ENCODE measurements at places on chromosomes 3 and 15.

DNA sequence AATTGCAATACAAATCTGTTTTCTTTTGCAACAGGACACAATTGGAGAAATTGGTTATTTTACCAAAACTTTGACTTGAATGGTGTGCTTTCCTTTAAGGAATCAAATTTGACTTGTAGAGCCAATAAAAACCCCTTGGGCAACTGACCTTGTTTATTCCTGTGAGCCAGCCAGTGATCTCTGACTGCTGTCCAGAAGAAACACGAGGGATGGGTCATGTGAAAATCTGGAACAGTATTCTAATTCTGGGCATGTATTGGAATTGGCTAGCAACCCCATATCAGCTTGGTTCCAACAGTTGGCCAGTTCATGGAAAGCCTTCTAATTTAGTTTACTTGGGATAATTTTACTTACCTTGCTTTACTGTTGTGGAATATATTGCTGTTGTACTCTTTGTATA lies 19.1 kb upstream of the HHATL start:
- no peak for DNase-seq

DNA sequence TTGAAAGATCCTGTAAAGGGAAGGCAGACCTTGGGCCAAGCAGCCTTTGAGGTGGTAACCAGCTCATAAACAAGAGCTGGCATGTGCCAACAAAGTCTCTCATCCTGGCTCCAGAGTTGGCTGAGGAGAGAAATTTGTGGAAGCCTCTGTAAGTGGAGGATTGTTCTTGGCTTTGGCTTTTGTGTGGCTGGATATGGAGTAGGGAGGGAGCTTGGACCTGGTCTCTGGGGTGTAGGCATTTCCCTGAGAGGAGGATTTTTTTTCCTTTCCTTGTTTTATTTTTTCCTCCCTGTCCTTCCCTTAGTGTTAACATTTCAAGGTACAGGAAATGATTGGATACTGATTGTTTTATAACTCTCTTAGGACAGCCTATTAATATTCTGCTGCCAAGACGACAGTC lies 60.8 kb downstream of the ZNF609 start:
- DNase-seq = no peak

- DNase-seq = no peak
Observed at GRCh38 chr3:146404436-146404835, 64.9 kb downstream of the PLSCR2 start.

GRCh38 chr15:94205366-94205765 lies 26.0 kb upstream of the MCTP2 start:
- DNase-seq = peak; percentile 77

DNA sequence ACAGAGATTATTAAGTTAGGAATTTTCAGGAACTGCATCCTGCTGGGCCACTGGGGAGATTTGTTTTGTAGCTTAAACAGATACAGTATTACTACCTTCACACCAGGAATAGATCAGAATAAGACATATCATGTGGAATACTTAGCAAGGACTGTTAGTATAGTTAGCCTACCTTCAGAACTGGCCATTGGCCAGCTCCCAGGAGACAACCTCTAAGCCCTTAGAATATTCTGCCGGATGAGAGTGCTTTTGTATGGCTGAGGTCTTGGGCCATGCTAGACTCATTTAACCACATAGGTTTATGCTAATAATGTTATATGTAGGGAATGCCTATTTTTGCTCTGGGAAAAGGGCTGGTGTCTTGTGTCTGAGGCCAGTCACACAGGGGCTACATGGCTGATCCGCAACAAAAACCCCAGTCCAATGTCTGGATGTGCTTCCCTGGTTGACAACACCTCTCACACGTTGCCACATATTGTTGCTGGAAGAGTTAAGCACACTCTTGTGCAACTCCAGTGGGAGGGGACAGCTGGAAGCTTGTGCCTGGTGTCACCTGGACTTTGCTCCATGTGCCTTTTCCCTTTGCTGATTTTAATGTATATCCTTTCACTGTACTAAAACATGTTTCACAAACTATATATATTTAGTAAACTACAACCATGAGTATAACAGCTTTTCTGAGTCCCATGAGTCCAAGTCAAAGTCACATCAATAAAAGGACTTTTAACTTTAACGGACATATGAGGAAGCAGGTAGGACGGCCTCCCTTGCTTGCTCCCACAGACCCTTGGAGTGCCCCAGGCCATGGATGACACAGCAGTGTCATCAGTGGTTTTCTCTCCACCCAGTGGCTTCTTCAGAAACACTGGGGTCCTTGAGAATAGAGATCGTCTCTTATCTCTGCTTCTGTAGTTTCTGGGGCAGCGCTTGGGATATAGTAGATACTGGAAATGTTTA lies 118.0 kb upstream of the C3orf80 start:
- DNase-seq = peak; percentile 51

DNA sequence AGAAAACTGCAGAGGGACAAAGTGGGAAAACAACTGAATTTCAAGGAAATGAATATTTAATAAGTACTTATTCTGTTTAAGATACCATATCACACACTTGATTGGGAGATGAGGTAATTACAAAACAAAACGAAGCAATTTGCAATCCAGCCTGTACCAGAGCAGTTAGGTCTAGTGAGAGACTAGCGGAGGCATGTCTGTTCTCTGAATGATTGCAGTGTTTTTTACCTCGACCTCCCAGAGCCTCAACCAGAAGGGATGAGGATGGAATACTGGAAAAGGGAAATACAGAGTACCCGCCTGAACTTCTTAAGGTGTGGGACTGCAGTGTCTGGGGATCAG lies 59.5 kb downstream of the PIK3CB start:
- DNase-seq = peak; percentile 47

DNA sequence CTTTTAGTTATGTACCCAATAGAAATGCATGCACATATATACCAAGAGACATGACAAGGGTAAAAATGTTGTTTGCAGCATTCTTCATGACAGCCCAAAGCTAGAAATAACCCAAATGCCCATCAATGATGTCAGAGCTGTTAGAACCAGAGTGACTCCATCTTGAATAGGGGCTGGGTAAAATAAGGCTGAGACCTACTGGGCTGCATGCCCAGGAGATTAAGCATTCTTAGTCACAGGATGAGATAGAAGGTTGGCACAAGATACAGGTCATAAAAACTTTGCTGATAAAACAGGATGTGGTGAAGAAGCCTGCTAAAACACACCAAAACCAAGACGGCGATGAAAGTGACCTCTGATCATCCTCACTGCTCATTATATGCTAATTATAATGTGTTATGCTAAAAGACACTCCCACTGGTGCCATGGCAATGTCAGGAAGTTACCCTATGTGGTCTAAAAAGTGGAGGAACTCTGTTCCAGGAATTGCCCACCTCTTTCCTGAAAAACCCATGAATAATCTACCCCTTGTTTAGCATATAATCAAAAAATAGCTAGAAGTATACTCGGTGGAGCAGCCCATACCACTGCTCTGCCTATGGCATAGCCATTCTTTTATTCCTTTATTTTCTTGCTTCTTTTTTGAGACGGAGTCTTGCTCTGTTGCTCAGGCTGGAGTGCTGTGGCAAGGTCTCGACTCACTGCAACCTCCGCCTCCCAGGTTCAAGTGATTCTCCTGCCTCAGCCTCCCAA lies 32.9 kb downstream of the ZBTB11 start:
- DNase-seq = peak; percentile 92

DNA sequence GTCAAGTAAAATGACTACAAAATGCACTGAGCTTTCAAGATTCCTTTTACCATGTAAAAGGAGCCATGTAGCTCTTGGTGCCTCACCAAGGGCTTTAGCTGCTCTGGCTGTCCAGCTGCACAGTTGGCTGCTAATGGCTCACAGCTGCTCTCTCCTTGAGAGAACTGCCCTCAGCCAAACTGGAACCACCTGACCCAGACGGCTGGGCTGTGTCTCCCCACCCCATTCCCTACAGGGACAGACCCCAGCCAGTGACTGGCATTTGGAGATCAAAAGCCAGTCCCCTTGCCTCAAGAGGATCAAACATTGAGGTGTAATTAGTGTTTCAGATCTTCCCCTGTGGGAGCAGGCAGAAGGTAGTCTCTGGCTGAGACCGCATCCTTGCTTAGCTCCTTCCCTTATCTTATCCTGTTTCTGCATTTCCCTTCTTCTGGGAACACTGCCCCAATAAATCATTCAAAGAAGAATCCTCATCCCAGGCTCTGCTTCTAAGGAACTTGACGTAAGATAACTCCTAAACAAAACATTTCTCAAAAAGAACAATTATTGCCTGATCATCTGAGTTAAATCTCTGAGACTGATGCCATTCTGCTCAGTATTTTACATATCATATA lies 28.6 kb upstream of the UBE2E2 start:
- DNase-seq = no peak

DNA sequence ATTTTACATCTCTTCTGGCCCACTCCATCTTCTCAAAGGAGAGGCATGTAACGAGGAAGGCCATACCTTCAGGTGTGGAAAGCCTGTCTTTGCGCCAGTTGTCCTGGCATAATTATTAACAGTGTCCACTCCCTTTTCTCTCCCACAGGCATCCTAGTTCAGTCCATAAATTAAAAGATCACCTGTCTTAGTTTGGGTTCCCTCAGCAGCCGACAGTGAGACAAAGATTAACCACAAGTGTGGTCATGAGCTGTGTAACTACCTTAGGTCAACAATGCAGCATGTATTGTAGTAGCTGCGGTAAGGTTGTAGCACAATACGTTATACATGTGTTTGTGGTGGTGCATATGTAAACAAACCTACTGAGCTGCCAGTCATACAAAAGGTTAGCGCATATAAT lies 103.3 kb upstream of the GALNT15 start:
- DNase-seq = no peak

GRCh38 chr15:77083381-77084160 lies 12.7 kb upstream of the TSPAN3 start:
- no peak for DNase-seq

DNA sequence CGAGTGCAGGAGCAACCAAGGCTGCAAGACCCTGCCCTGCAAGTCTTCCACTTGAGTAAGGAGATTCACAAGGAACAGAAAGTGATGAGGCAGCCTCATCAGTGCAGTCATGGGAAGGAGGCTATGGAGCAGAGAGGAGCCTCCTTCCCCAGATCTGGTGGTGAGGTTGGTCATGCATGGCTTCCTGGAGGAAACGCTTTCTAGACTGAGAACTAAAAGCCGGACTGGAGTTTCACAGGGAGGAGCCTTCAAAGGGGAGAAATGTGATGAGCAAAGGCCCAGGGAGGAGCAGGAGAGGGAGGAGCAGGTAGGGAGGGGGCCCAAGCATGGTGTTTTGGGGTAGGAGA lies 139.9 kb downstream of the SRGAP3 start:
- peak; percentile 43 for DNase-seq

GRCh38 chr3:124404621-124405020 lies 325.6 kb upstream of the UMPS start:
- no peak for DNase-seq

GRCh38 chr3:177224414-177224813 lies 27.1 kb upstream of the TBL1XR1 start:
- DNase-seq = no peak

DNA sequence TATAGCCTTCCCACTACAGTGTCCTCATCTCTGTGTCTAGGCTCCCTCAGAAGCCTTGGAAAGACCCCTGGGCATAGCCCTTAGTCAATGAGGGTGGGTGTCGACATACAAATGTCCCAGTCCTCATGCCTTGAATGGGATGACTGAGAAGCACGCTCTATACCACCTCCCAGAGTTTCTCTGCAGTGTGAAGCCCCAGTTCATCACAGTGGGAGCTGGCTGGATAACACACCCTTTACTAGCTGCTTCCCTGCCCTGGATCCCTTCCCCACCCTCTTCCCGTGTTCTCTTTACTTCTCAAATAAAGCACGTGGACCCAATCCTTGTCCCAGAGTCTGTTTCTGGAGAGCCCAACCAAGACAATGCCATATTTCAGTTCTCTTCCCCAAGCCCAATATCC lies 239.3 kb downstream of the VPS13C start:
- no peak for DNase-seq

- DNase-seq = no peak
Observed at GRCh38 chr15:69896606-69897005, 201.1 kb downstream of the TLE3 start.

- DNase-seq = no peak
Observed at GRCh38 chr3:55198554-55198953, 270.7 kb upstream of the LRTM1 start.

DNA sequence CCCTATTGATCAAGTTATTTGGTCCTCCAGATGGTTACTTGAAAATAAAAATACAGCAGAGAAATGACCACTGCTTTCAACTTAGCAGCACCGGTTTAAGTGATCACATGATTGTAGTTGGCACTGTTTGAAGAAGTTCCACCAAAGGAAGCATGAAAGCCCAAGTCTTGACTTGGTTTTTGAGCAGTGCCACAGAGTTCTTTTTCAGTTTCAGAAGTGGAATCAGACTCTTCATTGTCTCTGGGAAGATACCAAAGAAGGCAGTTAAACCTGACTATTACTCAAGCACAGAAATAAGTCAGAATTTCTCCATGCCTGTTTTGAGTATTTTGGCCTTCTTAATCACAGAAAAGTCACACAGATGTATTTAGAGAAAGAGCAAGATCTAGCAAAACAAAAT lies 66.7 kb downstream of the BBX start:
- DNase-seq = no peak

- DNase-seq = no peak
Observed at GRCh38 chr3:106013971-106014370, 145.2 kb upstream of the CBLB start.

GRCh38 chr15:64694816-64695215 lies 80.6 kb downstream of the RBPMS2 start:
- DNase-seq = no peak

DNA sequence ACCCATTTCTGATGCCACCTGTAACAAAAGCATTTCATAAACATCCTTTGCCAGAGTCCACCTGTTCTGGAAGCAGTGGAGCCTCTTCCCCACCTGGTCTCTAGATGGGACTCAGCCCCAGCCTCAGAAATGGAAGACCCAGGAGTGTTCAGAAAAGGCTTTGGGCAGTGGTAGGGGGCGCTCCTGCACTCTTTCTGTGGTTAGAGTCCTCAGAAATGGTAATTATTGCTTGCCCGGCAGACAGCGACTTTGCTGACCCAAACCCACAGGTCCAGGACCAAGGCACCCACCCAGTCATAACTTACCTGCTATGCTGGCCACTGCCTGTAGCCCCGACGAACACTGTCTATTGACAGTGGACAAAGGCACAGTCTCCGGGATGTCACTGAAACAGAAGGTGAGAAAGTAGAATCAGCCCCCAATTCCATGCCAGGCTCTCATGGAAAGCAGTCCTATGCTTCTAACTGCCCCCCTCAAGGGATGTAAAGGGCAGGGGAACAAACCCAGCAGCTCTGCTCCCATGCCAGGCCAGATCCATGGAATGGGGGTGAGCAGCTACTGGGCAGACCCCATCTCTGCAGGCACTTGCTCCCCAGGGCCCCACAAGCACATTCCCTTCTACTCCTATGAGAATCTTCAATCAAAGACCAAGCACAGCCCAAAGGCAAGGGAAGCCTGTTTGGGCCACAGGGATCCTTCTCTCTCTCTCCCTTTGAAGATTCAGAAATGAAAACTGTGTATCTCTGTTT lies 5.1 kb downstream of the ACAA1 start:
- DNase-seq = peak; percentile 46

GRCh38 chr3:112651516-112651915 lies 10.6 kb upstream of the CCDC80 start:
- no peak for DNase-seq

DNA sequence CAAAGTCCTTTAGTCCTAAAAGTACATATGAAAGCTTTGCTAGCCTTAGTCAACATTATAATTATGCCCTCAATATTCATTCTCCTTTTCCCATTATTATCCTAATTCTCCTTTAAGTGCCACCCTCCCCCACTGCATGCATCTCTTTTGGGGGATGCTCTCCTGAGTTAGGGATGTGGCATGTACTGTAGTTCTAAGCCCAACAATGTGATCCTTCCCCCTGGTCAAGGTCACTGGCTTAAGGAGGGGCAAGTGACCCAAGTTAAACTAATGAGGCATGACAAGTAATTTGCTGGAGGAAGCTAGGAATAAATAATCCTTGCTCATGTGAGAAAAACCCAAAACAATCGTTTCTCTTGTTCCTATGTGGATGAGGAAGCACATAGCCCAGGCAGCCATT lies 343.9 kb upstream of the SUCLG2 start:
- DNase-seq = no peak

All from KBM-7 (cell line).